Urothelium cell line (cell line): ENCODE measurements at places on chromosomes 12 and 14.

- no peak for DNase-seq
Observed at GRCh38 chr14:63431466-63431865, 111.7 kb downstream of the PPP2R5E start.

DNA sequence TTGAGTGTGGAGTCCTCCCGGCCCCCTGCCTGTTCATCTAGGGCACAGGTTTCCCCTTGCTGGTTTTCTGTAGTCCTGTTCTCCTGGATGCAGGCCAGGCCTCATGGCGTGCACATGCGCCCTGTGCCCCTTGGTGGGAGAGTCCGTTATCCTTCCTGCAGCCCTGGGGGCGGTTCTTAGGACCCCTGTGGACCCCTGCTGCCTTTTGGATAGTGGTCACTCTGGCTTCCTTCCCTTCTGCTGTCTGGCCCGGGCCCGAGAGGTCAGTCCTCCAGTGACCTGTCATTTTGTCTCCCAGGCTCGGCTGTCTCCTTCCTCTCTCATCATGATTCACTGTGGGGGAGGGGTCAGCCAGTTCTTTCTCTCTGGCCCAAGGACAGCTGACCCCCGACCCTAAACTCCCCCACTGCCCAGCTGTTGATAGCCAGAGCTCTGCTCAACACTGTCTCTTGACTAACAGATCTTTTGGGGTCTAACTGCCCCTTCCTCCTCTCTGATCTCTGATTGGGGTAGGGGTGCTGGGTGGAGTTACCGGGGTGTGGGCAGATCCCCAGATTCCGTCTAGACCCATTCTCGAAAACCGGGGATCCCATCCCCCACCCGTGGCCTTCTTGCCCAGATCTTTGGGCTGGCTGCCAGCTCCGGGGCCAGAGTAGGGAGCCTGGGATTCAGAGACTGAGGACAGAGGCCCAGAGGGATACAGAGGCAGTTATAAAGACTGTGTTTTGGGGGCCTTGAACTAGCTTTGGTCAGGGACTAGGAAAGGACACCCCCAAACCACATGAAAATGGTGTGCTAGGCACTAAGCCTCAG lies 7.0 kb downstream of the CCND2 start:
- no peak for DNase-seq

- DNase-seq, result no peak
Observed at GRCh38 chr12:98422812-98423211, 92.6 kb upstream of the TMPO start.

GRCh38 chr12:99020871-99021270 lies 375.8 kb downstream of the APAF1 start:
- no peak for DNase-seq

- DNase-seq, result peak; percentile 67
Observed at GRCh38 chr12:12779529-12779928, 5.9 kb upstream of the APOLD1 start.

DNA sequence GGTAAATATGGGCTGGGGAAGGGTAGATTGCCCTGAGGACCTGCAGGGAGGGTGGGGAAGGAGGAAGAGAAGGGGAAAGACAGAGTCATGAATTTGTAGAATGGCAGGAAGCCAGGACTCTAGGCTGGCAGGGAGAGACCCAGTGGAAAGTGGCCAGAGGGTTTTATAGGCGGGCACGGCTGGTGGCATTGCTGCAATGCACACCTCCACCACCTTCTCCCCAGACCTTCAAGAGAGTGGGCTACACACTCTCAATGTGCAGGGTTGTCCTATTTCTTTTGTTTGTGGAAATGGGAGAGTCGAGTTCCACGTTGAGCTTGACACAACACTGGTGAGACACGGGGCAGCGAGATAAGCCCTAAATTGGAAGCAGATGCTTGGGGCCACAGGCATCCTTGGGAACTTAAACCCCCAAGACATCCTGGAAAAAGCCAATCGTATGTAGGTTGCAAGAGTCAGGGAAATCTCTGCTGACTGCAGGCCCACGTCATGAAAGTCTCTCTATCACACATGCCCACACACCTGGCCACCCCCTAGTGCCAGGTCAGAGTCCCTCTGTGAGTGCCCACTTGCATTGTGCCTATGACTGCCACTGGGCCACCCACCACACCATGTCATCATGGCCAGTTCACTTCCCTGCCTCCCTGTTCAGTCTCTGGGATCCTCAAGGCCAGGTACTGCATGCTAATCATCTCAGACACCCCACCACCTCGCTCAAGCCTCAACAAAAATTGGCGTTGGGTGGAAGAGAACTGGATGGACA lies 38.0 kb upstream of the BDKRB2 start:
- DNase-seq, result no peak

GRCh38 chr12:122304924-122305323 lies 38.6 kb upstream of the VPS33A start:
- no peak for DNase-seq

DNA sequence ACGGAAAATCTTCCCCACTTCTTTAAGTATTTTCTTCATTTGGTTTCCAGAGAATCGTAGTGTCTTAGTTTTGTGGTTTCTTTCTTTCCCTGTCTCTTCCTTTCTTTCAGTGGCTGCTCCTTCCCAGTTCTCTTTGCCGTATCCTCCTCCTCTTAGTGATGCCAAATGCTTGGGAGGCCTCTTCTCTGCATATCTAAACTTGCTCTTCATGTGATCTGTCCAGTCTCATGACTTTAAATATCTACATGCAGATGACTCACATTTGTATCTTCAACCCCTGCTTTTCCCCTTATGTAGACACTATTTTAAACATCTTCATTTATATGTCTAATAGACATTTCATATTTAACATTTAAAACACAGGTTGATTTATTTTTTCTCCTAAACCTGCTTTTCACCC lies 149.2 kb downstream of the PTCSC3 start:
- no peak for DNase-seq

DNA sequence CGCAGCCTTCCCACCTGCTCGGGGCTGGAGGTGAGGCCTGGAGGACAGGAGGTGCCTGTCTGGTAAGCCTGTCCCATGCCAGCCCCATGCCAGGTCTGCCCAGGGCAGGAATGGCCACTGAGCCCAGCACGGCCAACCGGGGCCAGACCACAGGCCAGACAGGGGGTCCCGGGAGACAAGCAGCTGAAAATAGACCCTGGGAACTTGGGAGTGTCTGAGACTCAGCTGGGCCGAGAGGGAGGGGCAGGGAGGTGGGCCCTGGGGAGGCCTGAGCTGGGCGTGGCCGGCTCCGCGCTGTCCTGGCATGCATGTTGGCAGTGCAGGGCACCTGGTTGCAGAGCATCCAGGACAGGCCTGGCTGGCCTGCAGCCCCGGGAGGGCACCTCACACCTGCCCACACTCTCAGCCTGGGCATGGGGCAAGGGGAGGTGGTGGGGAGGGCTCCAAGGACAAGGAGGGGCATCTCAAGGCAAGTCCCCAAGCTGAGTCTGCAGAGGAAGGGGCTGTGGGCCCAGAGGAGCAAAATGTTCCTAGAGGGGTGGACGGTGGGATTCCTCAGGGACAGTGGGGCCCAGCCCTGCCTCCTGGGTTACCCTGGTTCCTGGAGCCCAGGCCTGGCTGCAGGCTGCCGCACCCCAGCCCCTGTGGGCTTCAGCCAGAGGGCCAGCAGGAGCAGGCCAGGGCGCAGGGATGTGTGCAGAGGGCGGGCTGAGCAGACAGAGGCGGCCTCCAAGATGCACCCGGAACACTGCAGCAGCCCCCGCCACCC lies 3.2 kb upstream of the CRIP1 start:
- no peak for DNase-seq

GRCh38 chr12:13981990-13982389 lies 588 bp upstream of the GRIN2B start:
- DNase-seq, result peak; percentile 49

GRCh38 chr12:53567961-53568808 lies 58.0 kb downstream of the ATF7 start:
- DNase-seq, result no peak

GRCh38 chr12:50569876-50570275 lies 65.1 kb downstream of the DIP2B start:
- DNase-seq, result no peak

GRCh38 chr12:110957652-110958051 lies 37.3 kb upstream of the MYL2 start:
- no peak for DNase-seq

- DNase-seq, result peak; percentile 2
Observed at GRCh38 chr12:61037792-61038191, 1222.4 kb upstream of the USP15 start.

- DNase-seq, result no peak
Observed at GRCh38 chr14:78701246-78701645, 531.1 kb downstream of the NRXN3 start.

DNA sequence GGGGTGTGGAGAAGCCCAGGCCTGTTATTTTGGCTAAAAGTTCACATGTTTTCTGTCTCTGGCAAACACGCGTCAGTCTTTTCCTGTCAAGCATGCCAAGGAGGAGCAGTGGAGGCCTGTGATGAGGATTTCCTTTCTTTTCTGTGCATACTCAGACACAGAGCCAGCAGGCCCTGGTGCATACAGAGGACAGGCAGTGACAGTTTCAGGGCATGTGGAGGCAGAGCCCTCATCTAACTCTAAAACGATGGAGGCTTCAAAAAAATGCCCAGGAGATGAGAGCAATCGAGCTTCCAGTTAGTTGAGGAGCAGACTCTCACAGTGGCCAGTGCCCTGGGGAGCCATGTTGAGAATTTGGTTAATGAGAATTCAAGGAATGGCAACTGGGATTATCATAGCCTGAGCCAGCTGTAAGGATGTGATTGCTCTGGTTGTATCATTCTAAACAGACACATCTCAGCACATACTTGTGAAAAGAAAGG lies 66.5 kb downstream of the TRAFD1 start:
- no peak for DNase-seq

GRCh38 chr14:74514471-74514941 lies 20.9 kb downstream of the ISCA2 start:
- no peak for DNase-seq

DNA sequence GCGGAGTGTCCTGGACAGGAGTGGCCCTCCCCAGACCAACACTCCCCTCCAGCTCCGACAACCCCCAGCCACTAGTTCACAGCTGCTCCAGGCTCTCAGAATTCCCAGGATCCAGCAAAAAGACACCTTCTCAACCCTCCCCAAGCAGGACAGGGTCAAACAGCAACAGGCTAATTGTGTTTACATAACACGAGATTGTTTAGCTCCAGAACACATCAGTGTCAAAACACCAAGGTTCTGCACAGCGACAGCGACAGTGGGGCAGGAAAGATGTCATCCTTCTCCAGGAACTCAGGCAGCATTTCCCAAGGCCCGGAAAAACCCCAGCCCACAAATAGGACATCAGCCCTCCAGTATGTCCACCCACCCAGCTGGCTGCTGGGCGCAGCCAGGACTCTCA lies 16.5 kb downstream of the ITPK1 start:
- DNase-seq, result no peak

GRCh38 chr12:110314308-110314707 lies 33.3 kb downstream of the ATP2A2 start:
- DNase-seq, result no peak

DNA sequence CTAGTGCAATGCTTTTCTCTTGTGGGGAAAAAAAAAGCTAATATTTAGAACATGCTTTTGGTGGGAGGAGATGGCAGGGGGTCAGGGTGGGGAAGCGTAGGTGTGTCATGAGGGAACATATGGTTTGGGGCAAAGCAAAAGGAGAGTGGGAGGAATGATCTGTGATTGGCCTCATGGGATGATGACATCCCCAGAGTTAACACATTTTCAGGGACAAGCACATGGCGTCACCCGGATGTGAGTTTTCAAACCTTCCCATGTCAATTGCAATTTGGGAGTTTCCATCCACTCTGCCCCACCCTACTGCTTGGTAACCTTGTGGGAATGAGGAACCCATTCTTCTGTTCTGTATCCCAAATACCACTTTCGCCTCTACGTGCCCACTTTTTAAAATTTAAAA lies 164.2 kb downstream of the SSPN start:
- DNase-seq, result no peak

DNA sequence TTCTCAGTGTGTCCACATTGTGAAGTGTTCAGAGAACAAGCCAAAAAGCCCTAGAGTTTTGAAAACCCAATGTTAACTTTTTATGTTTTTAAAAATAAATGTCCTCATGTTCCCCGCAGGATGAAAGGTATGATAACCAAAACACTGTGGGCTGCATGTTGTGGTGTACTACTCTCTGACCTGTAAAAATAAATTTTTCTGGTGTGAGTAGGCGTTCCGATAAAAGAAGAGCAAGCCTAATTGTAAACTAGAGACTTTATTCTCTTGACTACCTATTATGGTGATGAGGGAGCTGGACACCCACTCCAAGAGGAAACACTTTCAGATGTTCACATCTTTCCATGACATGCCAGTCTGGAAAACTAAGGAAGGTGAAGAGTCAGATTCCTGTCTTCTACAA lies 18.2 kb downstream of the PTGER2 start:
- no peak for DNase-seq

DNA sequence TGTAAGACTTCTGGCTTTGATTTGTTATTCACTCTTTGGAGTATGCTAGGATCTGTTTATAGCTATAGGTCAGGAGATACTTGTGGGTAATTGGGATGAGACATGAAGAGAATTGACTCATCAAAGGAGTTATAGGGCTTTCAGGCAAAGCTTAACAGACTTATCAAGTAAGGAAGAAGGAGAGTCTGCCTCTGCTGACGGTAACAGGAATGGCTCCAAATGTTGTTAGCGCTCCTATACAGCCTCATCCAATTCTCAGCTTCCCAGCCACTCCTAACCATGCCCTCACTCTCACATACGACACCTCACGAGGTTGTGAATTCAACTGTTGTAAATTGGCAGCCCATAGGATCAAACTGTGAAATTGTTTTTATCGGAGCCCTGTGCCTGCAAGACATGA lies 140.5 kb downstream of the KCNA5 start:
- no peak for DNase-seq

GRCh38 chr12:2288875-2289274 lies 236.1 kb downstream of the CACNA1C start:
- DNase-seq, result no peak

GRCh38 chr12:112677050-112677765 lies 114.3 kb upstream of the RPH3A start:
- DNase-seq, result no peak

DNA sequence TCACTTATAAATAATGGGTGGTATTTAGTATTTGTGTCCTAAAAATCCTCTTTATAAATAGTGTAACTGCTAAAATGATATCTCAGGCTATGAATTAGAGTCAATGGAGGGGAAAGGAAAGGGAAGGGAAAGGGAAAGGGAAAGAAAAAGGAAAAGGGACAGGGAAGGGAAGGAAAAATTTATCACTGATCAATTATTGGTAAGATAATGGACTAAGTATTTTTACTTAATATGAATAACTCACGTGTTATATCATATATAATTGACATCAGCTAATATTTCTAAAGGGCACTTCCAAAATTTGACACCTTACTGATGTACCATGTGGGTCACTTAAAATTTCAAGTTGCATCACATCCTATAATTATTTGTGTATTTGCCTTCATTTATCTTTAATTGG lies 193.1 kb downstream of the LRFN5 start:
- no peak for DNase-seq

DNA sequence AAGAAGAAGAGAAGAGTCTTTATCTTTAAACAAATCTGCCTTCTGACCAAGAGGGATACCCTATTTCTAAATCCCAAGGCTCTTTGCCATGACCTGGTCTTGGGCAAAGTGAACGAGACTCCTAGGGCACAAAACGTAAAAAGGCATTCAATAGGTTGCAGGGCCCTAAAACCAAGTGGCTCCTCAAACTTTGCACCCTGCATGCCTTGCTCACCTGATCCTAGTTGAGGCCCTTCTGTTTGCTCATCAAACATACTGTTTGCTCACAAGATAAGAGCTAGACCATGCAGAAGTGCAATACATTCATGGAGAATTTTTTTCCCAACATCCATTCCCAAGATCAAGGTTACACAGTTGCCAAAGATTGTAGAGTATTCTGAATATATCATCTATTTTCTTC lies 7.9 kb upstream of the PRH1 start:
- DNase-seq, result no peak

- DNase-seq, result no peak
Observed at GRCh38 chr14:47935332-47935731, 259.9 kb upstream of the MDGA2 start.
